Epithelial cell of proximal tubule (primary cell): ENCODE measurements at places on chromosomes 11 and 22. TPM values are rescaled to one million over a fixed set of nuclear protein-coding genes. Genes with fewer than 3 reads are reported as not detected.

The ANKRD13D gene
- total RNA-seq: 31.6 and 32.3 TPM in 2 replicates

The HBB gene
- total RNA-seq: not detected in 2 replicates

The CBY1 gene
- 26.1 and 28.9 TPM in 2 replicates for total RNA-seq

The INPPL1 gene
- 66.5 and 73.2 TPM in 2 replicates for total RNA-seq

The KDM4D gene
- total RNA-seq: 1.7 and 1.8 TPM in 2 replicates

The GGTLC2 gene
- total RNA-seq: 0.80 TPM in 1 of 2 replicates, not detected in the other

The MYOD1 gene
- not detected in 2 replicates for total RNA-seq

The OR52L1 gene
- total RNA-seq: not detected in 2 replicates

The KRTAP5-11 gene
- not detected in 2 replicates for total RNA-seq

The SELENOH gene
- 279 and 298 TPM in 2 replicates for total RNA-seq

The TMPRSS5 gene
- total RNA-seq: 0.07 and 0.63 TPM in 2 replicates

The CSNK2A3 gene
- 0.35 and 1.0 TPM in 2 replicates for total RNA-seq

The CHADL gene
- total RNA-seq: 0.87 and 1.3 TPM in 2 replicates

The ZNF214 gene
- total RNA-seq: 1.1 and 1.5 TPM in 2 replicates

The PLA2G3 gene
- 2.0 TPM in 1 of 2 replicates, not detected in the other for total RNA-seq
